Dermis microvascular lymphatic vessel endothelial cell (primary cell): ENCODE measurements at places on chromosomes 12 and 14. TPM values are rescaled to one million over a fixed set of nuclear protein-coding genes. Genes with fewer than 3 reads are reported as not detected.

Gene HSPB8
- 2.1 and 2.8 TPM in 2 replicates for total RNA-seq

Gene POTEG
- not detected in 2 replicates for total RNA-seq

Gene PDE6H
- not detected in 2 replicates for total RNA-seq

GRCh38 chr12:124902916-124903315 is 11.5 kb downstream of the UBC start:
- DNase-seq, result no peak

DNA sequence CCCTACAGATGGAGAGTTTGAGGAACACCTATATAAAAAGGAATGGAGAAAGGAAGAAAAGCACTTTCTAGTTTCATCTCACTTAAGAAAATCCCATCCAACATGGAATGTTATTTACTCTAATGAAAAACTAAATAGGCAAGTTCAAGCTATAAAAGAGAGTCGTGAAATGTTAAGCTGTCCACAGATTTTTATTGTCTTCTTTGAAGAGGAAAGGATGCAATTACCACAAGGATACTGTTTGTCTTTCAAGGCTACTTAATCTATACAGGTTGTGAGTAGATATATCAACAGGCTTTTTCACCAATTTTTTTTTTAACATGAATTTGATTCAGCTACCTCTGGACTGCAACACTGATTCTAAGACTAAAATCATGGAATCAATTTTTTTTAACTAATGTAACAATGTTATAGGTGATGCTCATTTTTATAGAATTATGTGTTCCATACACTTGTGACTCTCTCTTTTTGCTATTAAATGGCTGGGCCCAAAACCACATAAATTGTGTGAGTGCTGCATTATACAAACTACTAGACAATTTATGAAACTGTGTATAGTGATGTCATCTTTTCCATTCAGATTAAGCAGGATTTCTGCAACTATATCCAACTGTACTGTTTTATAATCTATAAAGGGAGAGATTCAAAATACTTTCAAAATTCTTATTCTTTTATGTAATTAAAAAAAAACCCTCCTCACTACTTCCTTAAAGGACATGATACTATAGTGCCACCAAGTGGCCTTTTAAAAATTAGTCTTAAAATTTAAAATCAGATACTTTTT is 26.8 kb upstream of the BMAL2 start:
- DNase-seq, result peak; percentile 63

GRCh38 chr12:51361161-51362016 is 14.9 kb upstream of the CELA1 start:
- no peak for DNase-seq

DNA sequence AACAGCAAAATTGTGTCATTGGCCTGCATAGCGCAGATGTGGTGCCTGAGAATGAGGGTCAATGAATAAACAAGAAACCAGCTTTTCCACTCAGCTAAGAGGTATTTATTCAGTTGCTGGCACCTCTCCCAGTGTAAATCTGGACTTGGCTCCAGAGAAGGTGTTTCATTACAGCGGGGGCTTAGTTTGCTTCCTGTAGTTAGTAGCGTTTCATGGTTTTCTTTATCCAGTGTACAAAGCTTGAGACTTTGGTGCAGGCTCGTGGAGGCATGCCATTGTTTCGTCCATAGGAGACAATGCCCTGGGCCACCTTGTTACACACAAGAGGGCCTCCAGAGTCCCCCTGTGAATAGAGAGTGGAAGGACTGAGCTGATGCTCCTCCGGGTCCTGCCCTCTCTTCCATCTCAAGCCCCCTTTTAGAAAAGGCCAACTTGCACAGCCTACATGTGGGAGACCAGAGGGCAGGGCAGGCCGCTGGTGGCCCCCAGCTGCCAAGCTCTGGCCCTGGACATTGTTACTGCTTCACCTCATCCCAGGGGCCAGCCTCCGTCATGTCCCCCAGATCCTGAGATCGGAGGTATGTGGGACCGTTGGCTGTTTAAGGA is 3.0 kb downstream of the GZMB start:
- no peak for DNase-seq
